ENCODE measurements at places on chromosomes 1 and 21.

DNA sequence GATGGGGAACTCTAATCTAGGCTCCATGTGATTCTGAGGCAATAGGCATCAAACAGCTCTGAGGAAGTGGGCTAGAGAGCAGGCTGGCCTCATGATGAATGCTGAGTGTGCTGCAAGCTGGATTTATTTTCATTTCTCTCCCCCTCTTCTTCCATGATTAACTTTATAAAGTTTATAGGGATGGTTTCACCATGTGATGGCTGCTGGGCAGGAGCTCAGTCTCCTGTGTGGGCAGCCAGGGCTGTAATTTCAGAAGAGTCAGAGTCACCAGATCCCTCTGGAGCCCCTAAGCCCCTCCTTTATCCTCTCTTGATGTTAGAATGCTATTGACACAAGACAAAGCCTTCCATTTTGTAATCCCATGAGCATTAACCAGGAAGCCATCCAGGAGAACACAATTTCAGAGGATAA lies 143.6 kb downstream of the CNIH3 start:
- no peak for DNase-seq

GRCh38 chr1:8701794-8702471 lies 115.5 kb downstream of the RERE start:
- peak; percentile 48 for DNase-seq

GRCh38 chr1:229150518-229150917 lies 120.4 kb upstream of the RAB4A start:
- DNase-seq, result no peak

GRCh38 chr1:160542303-160542945 lies 19.4 kb upstream of the SLAMF6 start:
- DNase-seq, result no peak

GRCh38 chr1:221740993-221741702 lies 741 bp downstream of the DUSP10 start:
- peak; percentile 39 for DNase-seq

GRCh38 chr21:15264084-15264665 lies 199.4 kb upstream of the NRIP1 start:
- no peak for DNase-seq

Data from astrocyte of the spinal cord (primary cell).